Brain (organoid and tissue), 16 donors: ENCODE measurements at places on chromosomes 1 and 21. TPM values are rescaled to one million over a fixed set of nuclear protein-coding genes. Genes with fewer than 3 reads are reported as not detected.

The WNT4 gene
- 5.0 TPM for polyA plus RNA-seq

The PSMB2 gene
- polyA plus RNA-seq, result 123 TPM

The PLPPR5 gene
- polyA plus RNA-seq, result 0.58 TPM

- DNase-seq, result no peak
Observed at GRCh38 chr1:203499643-203500278, 5.8 kb downstream of the OPTC start.

GRCh38 chr1:201085902-201086735, 26.1 kb downstream of the CACNA1S start:
- DNase-seq, result no peak

DNA sequence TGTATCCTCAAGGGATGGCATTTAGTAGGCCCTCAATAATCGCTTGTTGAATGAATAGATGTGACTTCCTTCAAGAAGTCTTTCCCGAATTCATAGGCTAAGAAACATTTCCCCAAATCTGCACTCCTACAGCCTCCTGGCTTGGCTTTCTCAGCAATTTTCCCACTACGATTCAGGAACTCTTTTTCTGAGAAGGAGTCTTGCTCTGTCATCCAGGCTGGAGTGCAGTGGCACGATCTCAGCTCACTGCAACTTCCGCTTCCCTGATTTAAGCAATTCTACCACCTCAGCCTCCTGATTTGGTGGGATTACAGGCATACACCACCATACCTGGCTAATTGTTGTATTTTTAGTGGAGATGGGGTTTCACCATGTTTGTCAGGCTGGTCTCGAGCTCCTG, 37.9 kb upstream of the IFFO2 start:
- DNase-seq, result no peak

DNA sequence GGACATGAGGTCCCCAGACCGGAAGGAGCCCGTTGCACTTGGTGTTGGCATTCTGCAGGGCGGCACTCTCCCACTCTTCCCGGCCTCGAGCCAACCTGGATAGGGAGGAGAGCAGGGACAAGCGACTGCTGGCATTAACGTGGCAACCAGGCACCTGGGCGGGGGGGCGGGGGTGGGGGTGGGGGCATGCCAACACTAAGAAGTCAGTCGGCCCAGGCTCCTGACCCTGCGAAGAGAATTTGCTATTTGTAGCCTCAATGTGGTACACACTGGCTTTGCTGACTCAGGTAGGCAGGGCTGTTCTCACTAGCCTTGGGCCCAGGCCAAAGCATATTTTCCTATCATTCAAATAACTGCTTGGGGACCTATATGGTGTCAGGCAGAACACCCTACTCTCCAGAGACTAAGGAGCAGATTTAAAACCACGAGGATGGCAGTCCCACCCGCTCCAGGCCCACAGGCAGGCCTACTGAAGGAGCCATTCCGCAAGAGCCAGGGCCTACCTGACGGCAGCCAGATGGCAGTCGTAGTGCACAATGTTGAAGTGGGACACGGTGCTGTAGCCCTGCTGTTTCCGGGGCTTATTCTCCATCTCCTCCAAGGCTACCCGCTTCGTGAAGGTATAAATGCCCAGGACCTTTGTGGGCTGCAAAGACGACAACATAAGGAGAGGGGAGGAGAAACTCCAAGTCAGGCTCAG, 123.7 kb downstream of the UBR4 start:
- no peak for DNase-seq

DNA sequence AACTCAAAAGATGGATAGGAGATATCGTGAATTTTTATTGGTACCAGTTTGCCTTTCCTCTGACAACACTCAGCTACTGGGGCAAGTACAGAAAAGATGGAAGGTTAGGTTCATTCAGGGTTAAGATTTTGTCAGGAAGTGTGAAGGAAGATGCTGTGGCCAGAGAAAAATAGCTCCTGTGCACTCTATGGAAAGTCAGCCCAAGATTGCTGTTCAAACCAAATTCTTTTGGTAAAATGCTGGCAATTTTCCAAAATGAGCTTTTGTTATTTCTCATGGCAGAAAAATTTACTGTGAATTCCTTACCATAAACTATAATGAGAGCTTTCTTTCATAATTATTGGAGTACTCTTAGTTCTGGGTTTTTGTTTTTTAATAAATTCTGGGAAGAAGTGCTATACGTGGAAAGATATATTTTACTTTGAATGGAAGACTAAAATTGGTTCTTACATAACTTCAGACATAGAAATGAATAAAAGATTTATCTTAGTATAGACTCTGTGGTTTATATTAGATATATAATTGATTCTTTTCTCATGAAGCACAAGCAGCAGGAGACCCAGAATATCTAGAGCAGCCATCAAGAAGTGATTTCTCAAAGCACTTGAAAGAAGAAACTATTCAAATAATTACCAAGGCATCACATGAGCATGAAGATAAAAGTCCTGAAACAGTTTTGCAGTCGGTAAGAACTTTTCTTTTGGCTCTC, 112.2 kb downstream of the USP25 start:
- DNase-seq, result no peak
